CD4-positive, alpha-beta T cell treated with Interleukin-2 at 100 ng/mL for 4 hours (primary cell): ENCODE measurements at places on chromosomes 16 and 17.

GRCh38 chr16:50419116-50419515 is 50.3 kb upstream of the BRD7 start:
- no peak for DNase-seq

- no peak for DNase-seq
Measured at GRCh38 chr17:51818777-51819176, 339.7 kb downstream of the CA10 start.

GRCh38 chr16:56823081-56823733 is 41.8 kb upstream of the SLC12A3 start:
- no peak for DNase-seq

DNA sequence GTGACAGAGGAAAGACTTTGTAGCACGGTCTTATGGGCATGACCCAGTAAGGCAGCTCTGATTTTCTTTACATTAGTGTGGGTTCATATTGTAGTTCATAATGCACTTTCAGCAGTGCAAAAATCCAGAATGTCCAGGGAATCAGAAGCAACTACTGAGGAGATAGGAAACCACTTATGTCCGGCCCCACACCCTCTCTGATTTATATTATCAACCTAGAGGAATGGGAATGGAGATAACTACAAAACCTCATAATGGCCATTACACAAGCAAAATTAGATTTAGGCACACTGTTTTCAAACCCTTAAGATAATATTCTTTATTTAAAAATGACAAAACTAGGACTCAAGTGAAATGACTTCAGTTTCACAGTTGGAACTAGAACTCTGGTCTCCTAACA is 7.9 kb downstream of the MAP2K4 start:
- DNase-seq, result no peak
